ENCODE measurements at places on chromosomes 4 and X.

- no peak for DNase-seq
Measured at GRCh38 chrX:129665916-129666644, 11.3 kb upstream of the APLN start.

DNA sequence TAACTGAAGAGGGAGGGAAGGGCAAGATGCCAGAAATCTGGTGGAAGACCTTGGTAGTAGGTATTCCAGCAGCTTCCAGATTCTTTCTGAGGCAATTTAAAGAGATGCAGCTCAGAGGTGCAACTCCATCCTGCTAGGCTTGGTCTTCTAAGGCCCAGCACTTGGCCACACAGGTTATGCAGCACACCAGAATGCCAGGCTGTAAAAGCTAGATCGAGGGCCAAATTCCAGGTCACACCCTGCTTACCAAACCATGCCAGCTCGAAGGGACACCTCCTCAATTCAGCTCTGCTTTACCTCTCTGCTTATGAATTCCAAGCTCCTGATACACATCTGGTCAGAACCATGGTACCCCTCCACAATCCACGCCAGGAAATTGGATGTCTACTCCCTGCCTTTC lies 19.8 kb upstream of the ATXN3L start:
- DNase-seq: no peak

DNA sequence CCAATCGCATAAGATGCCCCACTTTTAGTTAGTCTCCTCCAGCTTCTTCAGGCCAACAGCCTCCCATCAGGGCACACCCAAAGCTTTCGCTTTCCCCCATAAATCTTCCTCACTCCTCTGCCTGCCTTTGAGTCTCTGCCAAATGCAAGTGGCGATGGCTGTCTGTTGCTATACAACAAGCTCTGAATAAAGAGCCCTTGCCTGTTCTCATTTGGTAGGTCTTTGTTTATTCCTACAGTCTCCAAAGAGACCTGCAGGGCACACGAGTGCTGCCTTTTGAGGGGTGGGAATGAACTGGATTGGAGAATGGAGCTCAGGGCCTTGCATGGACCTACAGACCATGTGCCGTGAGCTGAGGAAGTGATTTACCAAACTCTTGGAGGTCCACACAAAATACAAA lies 52.2 kb upstream of the SOD3 start:
- no peak for DNase-seq

- no peak for DNase-seq
Measured at GRCh38 chr4:143362349-143363046, 25.8 kb downstream of the GAB1 start.

GRCh38 chrX:97471071-97471470 lies 587.4 kb downstream of the RPA4 start:
- DNase-seq: no peak

DNA sequence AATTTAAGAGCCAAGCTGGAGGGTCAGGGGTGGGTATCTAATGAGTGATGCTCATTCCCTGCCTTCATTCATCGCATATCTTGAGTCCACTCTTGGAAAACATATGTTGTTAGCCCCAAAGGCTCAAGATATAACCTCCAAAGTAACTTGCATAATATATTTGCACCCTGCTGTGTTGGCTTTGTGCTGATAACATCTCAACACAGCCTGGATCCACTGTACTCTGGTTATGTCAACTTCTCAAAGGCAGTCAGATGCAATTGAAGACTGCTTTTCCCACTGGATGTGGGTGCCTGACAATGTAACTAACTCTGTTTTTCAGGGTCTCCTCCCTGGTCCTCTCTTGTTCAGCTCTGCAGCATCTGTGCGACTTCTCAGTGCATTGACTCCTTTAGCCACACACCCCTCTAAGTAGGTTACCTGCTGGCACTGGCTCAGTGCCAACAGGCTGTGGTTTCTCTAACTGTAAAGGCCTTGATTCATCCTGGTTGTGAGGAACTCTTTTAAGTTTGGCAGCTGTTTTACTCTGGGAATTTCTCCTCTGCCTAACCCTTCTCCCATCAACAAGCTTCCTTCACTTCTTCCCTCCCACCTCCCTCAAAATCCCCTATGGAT lies 28.1 kb downstream of the SLC16A2 start:
- DNase-seq: peak; percentile 18

- no peak for DNase-seq
Measured at GRCh38 chr4:150679765-150680343, 97.9 kb downstream of the MAB21L2 start.

DNA sequence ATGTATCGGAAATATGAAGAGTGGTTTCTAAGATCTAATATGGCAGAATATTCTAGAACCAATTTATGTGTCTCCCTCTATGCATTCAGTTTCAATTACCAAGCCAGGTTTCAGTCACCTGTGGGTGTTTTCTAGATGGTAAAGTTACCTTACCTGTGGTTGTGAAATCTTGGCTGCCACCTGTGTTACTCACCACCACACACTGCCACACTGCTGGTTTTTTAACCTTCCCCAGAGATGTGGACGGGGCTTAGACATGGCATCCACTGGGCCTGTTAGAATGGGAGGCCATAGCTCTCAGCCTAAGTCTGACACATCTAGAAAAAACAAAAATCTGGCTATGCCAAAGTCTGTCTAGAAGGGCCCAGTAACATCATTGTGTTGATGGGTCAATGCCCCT lies 896.5 kb upstream of the PABPC4L start:
- DNase-seq: no peak

GRCh38 chr4:2451821-2452785 lies 16.8 kb upstream of the RNF4 start:
- no peak for DNase-seq

DNA sequence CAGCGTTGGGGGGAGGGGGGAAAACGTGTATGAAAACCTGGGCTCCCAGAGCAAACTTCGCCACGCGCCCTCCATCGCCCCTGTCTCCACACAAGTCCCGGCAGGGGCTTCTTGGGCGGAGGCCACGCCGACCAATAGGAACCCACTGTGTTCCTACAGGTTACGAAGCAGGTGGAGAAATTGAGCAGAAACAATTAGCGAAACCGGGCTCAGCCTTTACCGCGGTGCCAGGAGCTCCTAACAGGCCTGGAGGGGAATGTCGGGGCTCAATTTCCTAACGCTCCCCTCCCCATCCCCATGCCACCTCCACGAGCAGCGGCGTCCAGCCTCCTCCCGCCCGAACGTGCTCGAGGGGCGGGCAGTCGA lies 589 bp upstream of the KIT start:
- no peak for DNase-seq

DNA sequence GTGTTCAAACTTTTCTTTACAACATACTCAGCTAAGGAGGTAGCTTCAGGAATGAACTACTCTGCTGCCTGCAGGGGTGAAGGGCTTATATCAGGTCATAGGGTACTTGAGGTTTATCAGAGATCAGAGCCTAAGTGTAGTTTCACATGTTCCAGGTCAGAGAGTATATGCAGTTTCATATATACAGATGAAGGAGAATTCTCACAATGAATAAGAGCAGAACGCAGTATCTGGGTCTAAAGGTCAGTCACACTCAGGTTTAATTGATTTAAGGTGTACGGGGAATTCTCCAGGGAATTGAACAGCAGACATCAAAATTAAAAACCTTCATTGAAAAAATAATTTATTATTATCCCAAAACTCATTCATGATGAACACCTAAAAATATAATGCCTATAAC lies 700.6 kb downstream of the TECRL start:
- no peak for DNase-seq

DNA sequence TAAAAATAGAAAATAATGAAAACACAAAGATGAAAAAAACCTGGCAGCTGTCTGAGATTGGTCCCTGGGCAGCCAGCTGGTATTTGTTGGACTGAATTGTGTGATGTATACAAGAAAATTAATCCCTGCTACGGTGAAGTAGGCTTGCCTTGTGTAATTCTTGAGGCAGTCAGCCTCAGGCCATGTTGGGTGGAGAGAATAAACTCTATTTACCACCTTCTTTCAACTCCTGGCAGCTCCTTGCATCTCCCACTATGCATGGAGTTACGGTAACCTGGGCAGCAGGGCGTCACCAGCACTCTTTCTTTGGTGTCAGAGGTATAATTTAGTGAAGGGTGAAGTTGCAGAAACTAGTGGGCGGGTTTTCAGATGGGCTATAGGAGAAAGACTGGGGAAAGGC lies 3.5 kb downstream of the SPIN2A start:
- no peak for DNase-seq

- DNase-seq: no peak
Measured at GRCh38 chr4:79250887-79251286, 75.0 kb downstream of the NAA11 start.

DNA sequence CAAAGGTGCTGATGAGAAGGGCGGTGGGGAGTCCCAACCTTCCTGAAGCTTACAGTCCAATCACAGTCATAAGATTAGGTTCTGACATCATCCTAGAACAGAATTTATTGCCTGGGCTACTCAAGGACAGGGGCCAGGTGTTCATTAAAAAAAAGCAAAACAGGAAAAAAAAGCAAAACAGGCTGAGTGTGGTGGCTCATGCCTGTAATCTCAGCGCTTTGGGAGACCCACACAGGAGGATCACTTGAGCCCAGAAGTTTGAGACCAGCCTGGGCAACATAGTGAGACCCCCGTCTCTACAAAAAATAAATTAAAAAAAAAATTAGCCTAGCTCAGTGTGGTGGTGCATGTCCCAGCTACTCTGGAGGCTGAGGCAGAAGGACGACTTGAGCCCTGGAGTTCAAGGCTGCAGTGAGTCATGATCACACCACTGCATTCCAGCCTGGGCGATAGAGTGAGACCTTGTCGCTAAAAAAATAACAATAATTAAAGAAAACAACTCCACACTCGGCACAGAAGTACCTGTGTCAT lies 3.0 kb downstream of the RAB9A start:
- no peak for DNase-seq

- no peak for DNase-seq
Measured at GRCh38 chrX:16714504-16714903, 2.0 kb upstream of the CTPS2 start.
